ENCODE measurements at places on chromosomes 6 and 20.
A peak's percentile ranks its signal among the peaks of the same experiment; 100 is the strongest.

DNA sequence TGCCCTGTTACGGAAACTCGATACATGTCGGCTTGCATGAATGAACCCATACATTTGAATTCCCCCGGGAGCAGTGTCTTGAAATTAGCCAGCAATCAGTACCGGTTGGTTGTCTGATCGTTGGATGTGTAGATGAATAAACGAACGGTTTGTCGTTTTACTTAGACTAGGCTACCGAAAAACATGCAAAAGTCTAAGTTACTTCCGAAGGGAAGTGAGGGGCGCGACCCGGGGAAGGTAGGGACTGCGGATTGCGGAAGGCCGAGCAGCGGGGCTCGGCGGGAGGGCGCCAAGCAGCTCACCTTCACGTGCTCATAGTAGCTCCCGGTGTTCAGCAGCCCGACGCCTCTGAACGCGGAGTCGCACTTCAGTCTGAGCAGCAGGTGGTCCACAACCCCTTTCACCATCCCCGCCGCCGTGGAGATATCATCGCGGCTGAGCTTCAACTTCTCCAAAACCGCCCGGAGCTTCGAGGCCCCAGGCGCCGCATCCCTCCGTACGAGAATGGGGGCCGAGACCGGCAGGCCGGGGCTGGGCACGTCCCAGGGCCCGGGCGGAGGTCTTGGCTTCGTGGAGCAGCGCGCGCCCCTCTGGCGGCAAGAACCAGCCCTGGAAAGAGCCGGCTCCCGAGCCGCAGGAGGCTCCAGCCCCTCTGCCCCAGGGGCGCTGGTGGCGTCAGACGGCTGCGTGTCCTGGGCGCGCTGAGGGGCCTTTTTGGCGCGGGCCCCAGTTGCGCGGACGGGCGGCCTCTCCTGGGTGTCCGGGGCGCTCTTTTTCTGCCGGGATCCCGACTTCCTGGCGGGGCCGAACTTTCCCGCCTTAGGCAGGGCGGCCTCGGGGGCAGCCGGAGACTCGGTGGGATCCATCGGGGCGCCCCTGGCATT, 632 bp downstream of the CGAS start:
- peak; percentile 37 for DNase-seq

DNA sequence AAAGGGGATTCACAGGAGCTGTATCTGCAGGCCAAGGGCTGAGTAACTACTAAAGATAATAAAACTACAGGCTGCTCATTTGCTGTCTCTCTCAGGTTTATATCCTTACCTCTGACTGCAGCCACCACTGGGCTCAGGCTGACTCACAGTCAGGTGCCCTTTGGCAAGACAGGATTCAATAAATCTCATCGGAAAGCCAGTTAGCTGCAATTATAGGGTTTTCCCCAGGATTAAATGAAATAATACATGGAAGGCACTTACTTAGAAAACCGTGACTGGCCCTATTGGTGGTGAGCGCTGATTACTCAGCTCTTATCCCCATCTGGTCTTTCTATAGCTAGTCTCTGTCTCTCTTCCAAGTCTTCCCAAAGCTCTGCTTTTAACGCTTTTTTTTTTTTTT, 26.4 kb downstream of the RMND1 start:
- DNase-seq: no peak

DNA sequence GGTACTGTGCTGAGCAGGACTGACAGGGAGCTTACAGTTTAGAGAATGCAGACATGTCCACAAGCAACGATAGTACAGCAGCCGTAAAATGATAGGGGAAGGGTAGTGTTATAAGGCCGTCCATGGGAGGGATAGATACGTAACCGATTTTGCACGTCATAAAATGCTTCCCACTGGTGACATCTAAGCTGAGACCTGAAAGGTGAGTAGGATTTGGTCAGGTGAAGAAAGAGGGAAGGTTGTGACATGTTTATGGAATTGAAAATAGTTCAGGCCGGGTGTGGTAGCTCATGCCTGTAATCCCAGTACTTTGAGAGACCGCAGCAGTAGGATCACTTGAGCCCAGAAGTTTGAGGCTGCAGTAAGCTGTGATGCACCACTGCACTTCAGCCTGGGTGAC, 25.6 kb downstream of the SNX9 start:
- DNase-seq: no peak

DNA sequence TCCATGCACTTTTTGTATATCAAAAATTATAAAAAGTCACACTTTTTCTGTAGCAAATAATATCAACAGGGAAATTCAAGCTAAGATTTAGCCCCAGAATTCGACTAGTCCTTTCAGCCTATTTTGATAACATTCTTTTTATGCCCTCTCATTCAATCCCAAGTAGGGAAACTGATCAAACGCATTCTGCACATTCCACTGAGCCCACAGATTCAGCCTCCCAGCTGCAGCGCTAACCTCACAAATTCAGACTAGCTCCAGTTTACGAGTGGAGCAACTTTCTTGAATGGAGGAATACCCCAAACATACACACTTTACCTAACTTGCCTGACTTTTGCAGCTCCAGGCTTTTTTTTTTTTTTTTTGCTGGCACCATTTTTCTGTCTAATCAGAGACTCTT, 70.3 kb upstream of the HEY2 start:
- no peak for DNase-seq

Data from C1 segment of cervical spinal cord (tissue), 14 donors.